ENCODE measurements at places on chromosomes 2 and 18.

DNA sequence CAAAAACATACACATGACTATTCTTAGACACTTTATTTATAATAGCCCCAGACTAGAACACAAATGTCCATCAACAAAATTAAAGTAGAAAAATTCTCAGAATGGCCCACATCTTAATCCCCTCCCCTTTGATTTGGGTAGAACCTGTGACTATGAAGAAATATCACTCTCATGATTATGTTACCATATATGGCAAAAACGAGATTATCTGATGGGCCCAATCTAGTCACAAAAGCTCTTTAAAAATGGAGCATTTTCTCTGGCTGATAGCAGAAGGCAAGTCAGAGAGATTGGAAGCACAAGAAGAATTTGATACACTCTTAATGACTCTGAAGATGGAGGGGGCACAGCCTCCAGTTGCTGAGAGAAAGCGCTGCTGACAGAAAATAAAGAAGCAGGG, 39.6 kb downstream of the METTL4 start:
- DNase-seq, result no peak

GRCh38 chr2:169354244-169354643, 8.1 kb downstream of the LRP2 start:
- DNase-seq, result no peak

GRCh38 chr2:211203986-211204385, 647.6 kb downstream of the CPS1 start:
- DNase-seq, result no peak

GRCh38 chr2:53784436-53784835, 2.3 kb downstream of the ASB3 start:
- no peak for DNase-seq

- DNase-seq, result no peak
These were observed 42.7 kb downstream of the MAP3K20 start for GRCh38 chr2:173118395-173118794.

All from suppressor macrophage treated with lipopolysaccharide for 1 hour (primary cell).